Motor neuron (in vitro differentiated cells): ENCODE measurements at places on chromosomes 2 and 18. TPM values are rescaled to one million over a fixed set of nuclear protein-coding genes. Genes with fewer than 3 reads are reported as not detected.

TNFRSF11A gene
- 0.25 and 0.50 TPM in 2 replicates for total RNA-seq

GRCh38 chr2:159129824-159130223 is 156.7 kb downstream of the WDSUB1 start:
- ATAC-seq = no peak

- ATAC-seq = no peak
Observed at GRCh38 chr2:235976516-235976915, 191.7 kb downstream of the GBX2 start.

GRCh38 chr2:149564983-149565382 is 22.6 kb downstream of the MMADHC start:
- no peak for ATAC-seq

DNA sequence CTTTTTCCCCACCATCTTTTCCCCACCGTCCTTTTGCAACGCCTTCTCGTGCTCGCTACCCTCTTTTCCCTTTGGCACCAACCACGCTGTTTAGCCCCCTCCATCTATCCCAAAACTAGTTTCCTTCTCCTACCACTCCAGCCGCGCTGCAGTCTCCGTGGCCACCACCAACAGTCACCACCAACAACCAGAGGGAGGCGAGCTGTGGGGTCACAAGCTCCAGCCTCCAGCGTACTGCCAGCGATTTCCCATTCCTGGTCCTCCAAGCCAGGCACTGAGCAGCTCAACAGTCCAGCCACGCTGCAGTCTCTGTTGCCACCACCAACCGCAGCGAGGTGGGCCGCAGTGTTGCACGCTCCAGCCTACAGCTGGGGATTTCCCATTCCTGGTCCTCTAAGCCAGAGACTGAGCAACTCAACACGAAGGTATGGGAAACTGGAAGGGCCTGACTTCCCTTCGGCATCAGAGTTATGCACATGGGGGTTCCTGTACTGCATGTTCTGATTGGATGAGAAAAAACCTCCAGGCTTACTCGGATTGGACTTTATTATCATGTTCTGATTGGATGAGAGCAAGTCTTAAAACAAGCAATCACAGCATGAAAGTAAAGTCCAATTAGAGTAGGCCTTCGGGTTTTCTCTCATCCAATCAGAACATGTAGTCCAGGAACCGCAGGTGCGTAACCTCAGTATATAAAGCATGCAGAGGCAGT is 42.3 kb upstream of the IMP4 start:
- no peak for ATAC-seq

DNA sequence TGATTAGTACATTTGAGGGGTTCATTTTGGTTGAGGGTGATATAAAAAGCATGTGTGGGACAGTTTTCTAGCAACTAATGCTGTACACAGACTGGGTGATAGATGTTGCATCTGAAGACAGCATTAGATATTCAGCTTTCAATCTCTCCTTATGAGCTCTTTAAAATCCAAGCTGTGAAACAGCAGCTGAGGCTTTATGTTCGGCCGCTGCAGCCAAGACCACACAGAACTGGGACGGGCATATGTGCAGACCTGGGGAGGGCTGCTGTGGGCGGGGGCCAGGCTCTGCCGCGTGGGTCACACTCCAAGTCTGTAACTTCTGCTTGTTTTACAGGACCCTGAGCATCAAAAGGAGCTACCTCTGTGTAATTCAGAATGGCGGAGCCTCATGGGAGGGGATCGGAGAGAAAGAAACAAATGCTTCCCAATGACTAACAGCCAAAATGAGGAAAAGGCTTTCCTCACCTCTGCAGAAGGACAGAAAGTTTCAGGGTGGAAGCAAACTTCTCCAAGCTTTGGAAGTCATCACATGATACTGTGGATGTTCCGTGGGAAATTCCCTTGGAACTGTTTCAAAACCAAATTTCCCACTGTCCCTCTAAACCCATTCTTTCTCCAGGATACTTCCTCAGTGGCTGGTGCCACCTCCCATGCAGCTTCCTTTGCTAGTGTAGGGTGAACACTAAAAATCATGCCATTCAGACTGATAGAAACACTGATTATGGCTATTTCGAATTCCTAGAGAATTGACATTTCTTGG is 711.9 kb upstream of the ID2 start:
- ATAC-seq = peak; percentile 34
